ENCODE measurements at places on chromosomes 4 and X.

DNA sequence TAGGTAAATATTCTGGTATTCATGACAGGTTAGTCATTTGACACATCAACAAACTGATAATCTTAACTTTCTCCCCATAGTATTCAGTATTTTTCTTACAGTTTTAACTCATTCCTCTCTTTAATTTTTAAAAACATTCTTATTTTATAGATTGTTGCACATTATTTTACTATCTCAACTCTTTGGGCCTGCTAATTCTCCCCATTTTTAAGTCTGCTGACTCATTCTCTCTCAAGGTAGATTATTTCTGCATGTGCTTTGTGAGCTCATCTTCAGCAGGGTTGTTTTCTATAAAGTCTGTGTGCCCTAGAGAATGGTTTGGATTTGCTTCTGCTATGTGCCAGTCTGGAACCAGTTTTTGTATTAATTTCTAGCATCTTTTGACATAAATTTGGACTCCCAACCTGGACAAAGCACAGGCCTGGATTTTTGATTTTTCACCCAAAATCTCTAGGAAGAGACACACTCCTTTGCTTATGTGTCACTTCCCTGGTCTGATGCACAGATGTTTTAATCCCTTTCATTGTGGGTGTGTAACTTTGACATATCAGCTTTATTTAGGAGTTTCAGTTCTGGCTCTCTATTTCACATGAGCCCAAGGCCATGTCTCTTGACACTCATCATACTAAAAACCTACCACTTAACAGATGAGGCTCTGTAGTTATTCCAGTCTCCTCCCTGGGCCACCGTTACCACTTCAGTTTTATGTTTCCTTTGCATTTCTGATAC is 194.3 kb upstream of the PGRMC2 start:
- no peak for DNase-seq

DNA sequence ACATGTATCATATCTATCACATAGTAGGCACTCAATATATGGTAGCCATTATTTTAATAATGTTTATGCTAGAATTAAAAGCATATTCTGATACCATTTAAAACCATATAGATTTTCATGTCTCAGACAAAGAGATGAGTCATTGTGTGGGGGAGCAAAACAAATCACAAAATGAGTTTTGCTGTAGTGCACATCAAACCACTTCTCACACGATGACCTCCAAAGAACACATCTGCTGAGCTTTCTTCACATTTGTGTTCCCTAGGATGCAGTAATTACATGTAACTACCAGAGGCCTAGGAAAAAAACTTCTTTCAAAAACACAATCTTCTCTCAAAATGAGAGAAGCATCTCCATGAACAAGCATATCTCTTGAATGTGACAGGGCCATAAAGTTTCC is 56.1 kb upstream of the BRS3 start:
- DNase-seq = no peak

DNA sequence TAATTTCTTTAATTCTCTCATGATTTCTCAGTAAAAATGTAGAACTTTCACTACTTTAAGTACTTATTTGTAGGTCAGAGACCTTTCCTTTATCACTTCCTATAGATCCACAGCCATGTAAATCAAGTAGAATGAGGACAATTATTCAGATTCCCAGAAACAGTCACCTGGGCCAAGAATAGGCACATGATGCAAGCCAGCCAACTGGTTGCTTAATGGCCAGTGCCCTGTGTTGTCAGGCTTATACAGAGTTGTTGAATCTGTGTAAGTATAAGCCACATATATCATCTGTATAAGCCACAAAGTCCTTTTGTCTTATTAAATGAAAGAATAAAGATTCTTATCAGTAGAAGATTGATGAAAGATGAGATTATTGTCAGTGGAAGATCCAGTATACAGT is 5.2 kb downstream of the BANK1 start:
- no peak for DNase-seq

- no peak for DNase-seq
Measured at GRCh38 chrX:50635162-50635561, 164.5 kb upstream of the DGKK start.

GRCh38 chr4:153447175-153447905 is 18.8 kb upstream of the TMEM131L start:
- peak; percentile 71 for DNase-seq

- no peak for DNase-seq
Measured at GRCh38 chrX:129721870-129722269, 16.9 kb upstream of the XPNPEP2 start.

- no peak for DNase-seq
Measured at GRCh38 chrX:93660575-93660974, 12.8 kb downstream of the NAP1L3 start.

GRCh38 chr4:143025081-143025704 is 159.5 kb upstream of the USP38 start:
- DNase-seq = peak; percentile 33
